ENCODE measurements at places on chromosomes 3 and 15.

GRCh38 chr3:15919971-15920370, 122.2 kb upstream of the ANKRD28 start:
- no peak for DNase-seq
- no peak overlapping the region for H3K27ac ChIP-seq
- H3K36me3 ChIP-seq, result no peaks in the 10 kb centered on the region
- no peaks in the 10 kb centered on the region for H3K27me3 ChIP-seq
- no peaks in the 10 kb centered on the region for H3K4me1 ChIP-seq
- no peak overlapping the region for H3K4me3 ChIP-seq

GRCh38 chr3:123817413-123817812, 66.7 kb downstream of the MYLK start:
- no peaks in the 10 kb centered on the region for H3K4me1 ChIP-seq
- DNase-seq, result no peak
- no peaks in the 10 kb centered on the region for H3K27me3 ChIP-seq
- H3K36me3 ChIP-seq, result no peaks in the 10 kb centered on the region

- DNase-seq, result no peak
- H3K4me1 ChIP-seq, result no peaks in the 10 kb centered on the region
- no peak overlapping the region for H3K4me3 ChIP-seq
- H3K27me3 ChIP-seq, result no peaks in the 10 kb centered on the region
Measured at GRCh38 chr3:25697553-25697952, 32.8 kb upstream of the TOP2B start.

DNA sequence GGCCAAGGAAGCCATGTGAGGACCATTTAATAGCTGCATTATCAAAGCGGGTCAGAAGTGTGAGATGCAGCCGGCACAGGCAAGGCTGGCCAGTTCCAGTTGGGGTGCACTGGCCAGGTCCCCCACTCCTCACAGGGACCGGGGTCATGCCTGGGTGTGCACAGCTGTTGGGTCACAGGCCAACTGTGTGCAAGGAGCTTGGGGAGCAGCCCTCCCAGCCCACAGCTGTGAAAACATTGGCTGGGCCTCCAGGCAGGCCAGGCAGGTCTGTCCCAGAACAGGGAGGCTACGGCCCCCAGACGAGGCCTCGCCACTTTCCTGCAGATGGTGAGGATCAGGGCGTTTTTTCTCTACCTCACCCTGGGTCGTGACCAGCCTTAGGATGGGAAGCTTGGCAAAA, 521.0 kb downstream of the NTRK3 start:
- H3K27ac ChIP-seq, result no peak overlapping the region
- H3K27me3 ChIP-seq, result no peaks in the 10 kb centered on the region
- DNase-seq, result no peak
- no peak overlapping the region for H3K4me3 ChIP-seq

DNA sequence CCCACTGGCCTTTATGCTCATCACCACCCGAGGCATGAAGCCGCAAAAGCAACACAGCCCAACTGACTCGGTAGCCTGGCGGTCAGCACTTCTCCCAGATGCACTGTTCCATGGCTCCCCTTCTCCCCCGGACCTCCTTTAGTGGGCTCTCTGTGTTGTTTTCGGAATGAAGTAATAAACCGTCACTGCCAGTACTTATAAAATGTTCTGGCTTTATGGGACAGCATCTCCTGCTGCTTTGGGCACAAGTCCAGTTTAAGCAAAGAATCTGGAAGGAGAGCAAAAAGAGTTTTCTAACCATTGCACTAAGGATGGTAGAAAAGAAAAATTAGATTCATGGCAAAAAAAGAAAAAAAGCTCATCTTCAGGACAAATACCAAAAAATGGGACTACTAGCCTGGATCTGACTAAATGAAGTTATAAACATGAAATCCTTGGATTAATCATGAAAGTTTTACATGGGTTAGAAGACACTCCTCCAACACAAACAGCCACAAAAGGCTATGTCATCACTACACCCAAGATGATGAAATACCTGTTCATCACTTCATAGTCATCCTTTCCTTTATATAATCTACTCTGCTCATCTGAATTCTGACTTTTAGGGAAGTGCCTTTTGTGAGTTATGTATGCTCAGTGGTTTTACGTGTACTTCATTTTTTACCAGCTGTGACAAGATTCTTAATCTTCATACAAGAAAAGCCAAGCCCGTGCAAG, 89.5 kb upstream of the UBE2E2 start:
- no peak for DNase-seq
- H3K36me3 ChIP-seq, result no peaks in the 10 kb centered on the region
- H3K27ac ChIP-seq, result no peak overlapping the region
- no peaks in the 10 kb centered on the region for H3K27me3 ChIP-seq
- H3K4me1 ChIP-seq, result no peaks in the 10 kb centered on the region
- no peak overlapping the region for H3K4me3 ChIP-seq

DNA sequence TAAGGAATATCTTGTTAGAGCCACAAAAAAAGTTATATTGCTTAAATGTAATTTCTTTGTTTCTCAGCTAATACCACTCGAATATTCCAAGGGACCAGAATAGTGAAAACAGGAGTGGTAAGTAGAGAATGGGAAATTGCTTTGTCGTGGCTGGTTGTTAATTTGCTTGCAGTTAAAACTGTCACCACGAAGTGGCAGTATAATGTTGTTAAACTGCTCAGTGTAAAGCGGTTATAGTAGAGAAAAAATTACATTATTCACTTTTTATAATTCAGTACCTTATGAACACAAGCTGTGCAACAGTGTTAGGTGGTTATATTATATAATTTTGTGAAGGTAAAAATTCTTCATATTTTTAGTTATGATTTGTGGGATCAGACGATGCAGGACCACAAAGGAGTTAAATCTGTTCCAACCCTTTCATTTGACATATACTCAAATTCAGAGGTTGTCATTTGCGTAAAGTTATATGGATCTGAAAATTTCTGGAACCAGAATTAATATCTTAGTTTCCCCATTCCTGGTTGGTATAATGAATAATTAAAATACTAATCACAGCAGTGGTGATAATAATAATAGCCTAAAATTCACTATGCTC, 171.8 kb downstream of the FEZF2 start:
- no peak overlapping the region for H3K4me3 ChIP-seq
- H3K36me3 ChIP-seq, result no peaks in the 10 kb centered on the region
- H3K4me1 ChIP-seq, result no peaks in the 10 kb centered on the region

DNA sequence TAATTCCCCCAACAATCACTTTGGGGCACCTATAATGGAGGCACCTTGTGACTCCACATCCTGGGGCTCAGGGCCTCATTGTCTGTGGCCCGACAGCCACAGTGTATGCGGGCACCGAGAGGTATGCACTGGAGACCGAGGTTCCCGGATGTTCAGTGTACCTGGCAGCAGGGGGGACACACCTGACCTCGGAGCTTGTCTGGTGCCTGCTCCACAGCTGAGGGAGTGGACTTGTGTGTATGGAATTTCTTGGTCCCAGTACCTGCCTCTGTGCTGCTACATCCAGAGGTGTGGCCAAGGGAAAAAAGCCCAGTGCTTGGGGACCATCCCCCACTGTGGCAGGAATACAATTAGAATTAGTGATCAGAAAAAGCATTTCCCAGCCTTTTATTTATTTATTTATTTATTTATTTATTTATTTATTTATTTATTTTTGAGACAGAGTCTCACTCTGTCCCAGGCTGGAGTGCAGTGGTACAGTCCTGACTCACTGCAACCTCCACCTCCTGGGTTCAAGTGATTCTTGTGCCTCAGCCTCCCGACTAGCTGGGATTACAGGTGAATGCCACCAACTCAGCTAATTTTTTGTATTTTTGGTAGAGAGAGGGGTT, 8.8 kb upstream of the AEN start:
- no peak overlapping the region for H3K4me3 ChIP-seq
- H3K4me1 ChIP-seq, result no peaks in the 10 kb centered on the region
- no peaks in the 10 kb centered on the region for H3K36me3 ChIP-seq
- no peak overlapping the region for H3K27ac ChIP-seq

DNA sequence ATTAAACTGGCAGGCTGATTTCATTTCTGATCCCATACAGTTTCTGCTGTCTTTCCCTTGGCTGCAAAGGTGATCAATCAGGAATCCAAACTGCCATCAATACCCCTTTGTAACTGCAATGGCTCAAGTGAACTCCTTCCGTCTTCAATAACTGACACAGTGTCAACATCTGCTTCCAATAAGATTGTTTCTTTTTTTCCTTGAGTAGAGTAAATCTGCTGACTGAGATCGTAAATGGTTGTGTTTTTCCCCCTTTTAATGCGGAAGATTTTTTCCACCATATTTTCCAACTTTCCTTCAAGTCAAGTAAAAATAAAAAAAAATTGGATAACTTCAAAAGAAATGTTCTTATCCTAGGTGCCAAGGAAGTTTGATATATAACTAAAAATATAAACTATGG, 48.7 kb downstream of the VGLL3 start:
- no peak overlapping the region for H3K4me3 ChIP-seq
- no peaks in the 10 kb centered on the region for H3K4me1 ChIP-seq
- no peaks in the 10 kb centered on the region for H3K36me3 ChIP-seq
- no peak for DNase-seq

DNA sequence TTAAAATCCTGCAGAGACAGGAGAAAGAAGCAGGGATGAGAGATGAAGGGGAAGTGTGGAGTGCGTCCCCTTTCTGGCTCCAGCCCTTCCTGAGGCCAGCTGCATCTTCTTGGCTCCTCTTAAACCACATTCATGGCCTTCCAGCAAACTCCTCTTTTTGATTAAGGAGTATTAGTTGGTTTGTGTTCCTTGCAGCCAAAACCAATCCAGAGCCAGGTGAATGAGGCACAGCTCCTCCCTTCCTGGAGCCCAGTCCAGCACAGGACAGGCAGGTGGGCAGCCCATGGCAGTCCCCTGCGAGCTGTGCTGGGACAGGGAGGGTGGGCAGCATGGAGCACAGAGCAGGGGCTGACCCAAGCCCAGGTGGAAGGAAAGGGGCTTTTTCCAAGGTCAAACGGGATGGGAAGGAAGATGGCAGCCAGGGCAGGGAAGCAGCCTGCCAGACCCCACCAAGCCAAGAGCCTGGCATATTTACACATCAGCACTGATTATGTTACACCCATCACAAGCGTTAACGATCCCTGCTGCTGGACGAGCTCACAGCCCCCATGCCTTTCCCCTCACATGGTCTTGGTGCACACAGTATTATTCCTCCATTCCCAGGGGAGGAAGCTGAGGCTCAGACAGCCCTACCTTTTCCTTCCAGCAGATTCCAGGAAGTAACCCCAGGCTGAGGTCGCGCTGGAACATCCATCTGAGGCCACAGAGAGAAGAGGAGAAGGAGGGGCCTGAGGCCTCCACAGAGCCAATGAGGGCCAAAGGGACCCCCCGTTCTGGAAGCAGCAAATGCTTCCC, 175.6 kb downstream of the SMAD6 start:
- no peaks in the 10 kb centered on the region for H3K4me1 ChIP-seq
- H3K36me3 ChIP-seq, result no peaks in the 10 kb centered on the region
- H3K27ac ChIP-seq, result no peak overlapping the region
- no peak overlapping the region for H3K4me3 ChIP-seq
- no peaks in the 10 kb centered on the region for H3K27me3 ChIP-seq

DNA sequence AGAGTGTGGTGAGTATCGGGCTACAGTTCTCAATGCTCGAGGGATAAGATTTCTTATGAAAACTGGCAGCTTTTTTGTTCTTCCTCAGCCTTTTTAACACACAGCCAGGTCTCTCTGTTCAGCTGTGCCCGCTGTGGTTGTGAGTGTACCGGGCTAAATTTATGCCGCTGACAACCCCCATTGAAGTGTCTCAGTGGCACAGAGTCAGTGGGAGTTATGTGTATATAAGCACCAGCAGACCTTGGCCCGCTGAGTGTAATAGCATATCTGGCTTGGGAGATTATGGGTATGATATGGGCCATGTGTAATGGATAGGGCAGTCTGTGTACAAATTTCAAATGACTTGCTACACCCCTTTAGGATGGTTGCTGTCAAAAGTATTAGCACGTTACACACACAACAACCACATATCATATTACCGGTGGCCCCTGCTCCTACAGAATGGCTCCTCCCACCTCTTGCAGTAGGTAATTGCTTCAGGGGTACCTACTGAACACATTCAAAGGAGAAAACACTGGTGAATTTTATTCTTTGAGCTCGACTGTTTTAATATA, 26.9 kb upstream of the NR2F2 start:
- H3K27me3 ChIP-seq, result no peaks in the 10 kb centered on the region
- H3K4me3 ChIP-seq, result no peak overlapping the region
